ENCODE measurements at places on chromosomes 5 and 9. TPM values are rescaled to one million over a fixed set of nuclear protein-coding genes. Genes with fewer than 3 reads are reported as not detected.

Gene GPX3
- 5.5 TPM for total RNA-seq

Gene N4BP3
- 6.0 TPM for total RNA-seq

Gene TAL2
- total RNA-seq, result not detected

Gene CD74
- 126 TPM for total RNA-seq

Gene BARHL1
- total RNA-seq, result not detected

Gene TXNDC8
- total RNA-seq, result not detected

Gene SIT1
- not detected for total RNA-seq

Gene ZDHHC11B
- total RNA-seq, result 0.55 TPM

Gene CCDC69
- total RNA-seq, result 3.1 TPM

Gene FOXI1
- total RNA-seq, result not detected

Gene RNF183
- total RNA-seq, result not detected

Gene TAF1L
- total RNA-seq, result not detected

Gene MYOZ3
- total RNA-seq, result 4.6 TPM

Gene MAMDC2
- total RNA-seq, result 12.2 TPM

Gene HMMR
- total RNA-seq, result 7.1 TPM

Gene LRRC19
- not detected for total RNA-seq

Gene TEX48
- not detected for total RNA-seq

Gene CCL27
- total RNA-seq, result not detected

Gene PHF24
- 0.58 TPM for total RNA-seq

Gene APBA1
- total RNA-seq, result 1.1 TPM

Gene ASPN
- not detected for total RNA-seq

Gene ARL14EPL
- total RNA-seq, result not detected

Gene RGS7BP
- total RNA-seq, result not detected

Gene TNFSF8
- not detected for total RNA-seq

Gene ADAMTSL1
- 0.62 TPM for total RNA-seq

Gene C5orf52
- total RNA-seq, result not detected

Gene PCDHA9
- total RNA-seq, result under 0.01 TPM

Gene GCNT4
- 3.2 TPM for total RNA-seq

Gene PIP5KL1
- total RNA-seq, result 4.2 TPM

Gene FBP2
- total RNA-seq, result not detected

Gene GALNT10
- 28.8 TPM for total RNA-seq

Gene EIF4E1B
- total RNA-seq, result not detected

Gene TRIM36
- total RNA-seq, result 5.0 TPM

Gene TMEM174
- not detected for total RNA-seq

Gene FCN2
- total RNA-seq, result not detected

Gene WWC1
- 121 TPM for total RNA-seq

Gene SLC9A3
- total RNA-seq, result 3.0 TPM

Gene C5orf22
- total RNA-seq, result 23.7 TPM

Gene LHX3
- not detected for total RNA-seq
